ENCODE measurements at places on chromosomes 5 and 9. TPM values are rescaled to one million over a fixed set of nuclear protein-coding genes. Genes with fewer than 3 reads are reported as not detected.

Gene GLDC
- 101 TPM for total RNA-seq

Gene ISL1
- total RNA-seq, result 0.19 TPM

Gene TRIM14
- 19.4 TPM for total RNA-seq

Gene EXOSC3
- 77.4 TPM for total RNA-seq

GRCh38 chr5:73950441-73950873 is 324.5 kb downstream of the ARHGEF28 start:
- no peak for DNase-seq
- no peaks in the 10 kb centered on the region for H3K4me1 ChIP-seq
- H3K27ac ChIP-seq, result no peak overlapping the region
- H3K4me3 ChIP-seq, result no peak overlapping the region

DNA sequence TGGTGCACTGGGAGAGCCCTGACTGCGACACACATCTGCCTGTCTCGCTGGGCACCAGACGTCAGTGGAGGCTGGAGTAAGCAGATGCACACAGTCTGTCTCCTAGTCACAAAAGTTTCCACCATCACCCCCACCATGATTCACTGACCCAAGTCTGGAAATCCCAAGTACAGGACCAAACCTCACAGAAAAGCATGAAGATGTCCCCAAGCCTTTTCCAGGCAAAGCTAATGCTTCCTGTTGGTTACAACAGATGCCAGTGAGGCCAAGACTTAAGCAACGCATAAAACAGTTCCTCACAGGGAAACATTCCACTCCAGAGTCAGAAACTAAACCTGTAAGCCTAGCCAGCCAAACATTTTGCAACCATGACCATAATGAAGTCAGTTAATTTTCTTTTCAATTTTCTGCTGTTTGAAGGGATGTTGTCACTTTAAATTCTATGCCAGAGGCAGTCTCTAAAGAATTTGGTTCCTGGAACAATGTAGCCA is 259.3 kb upstream of the SLC30A5 start:
- no peaks in the 10 kb centered on the region for H3K27me3 ChIP-seq
- no peaks in the 10 kb centered on the region for H3K4me1 ChIP-seq
- H3K4me3 ChIP-seq, result no peak overlapping the region
- DNase-seq, result no peak
- no peak overlapping the region for H3K27ac ChIP-seq

GRCh38 chr5:34608859-34609648 is 47.1 kb upstream of the RAI14 start:
- no peak overlapping the region for H3K4me3 ChIP-seq
- no peak overlapping the region for H3K27ac ChIP-seq
- no peaks in the 10 kb centered on the region for H3K36me3 ChIP-seq

- no peaks in the 10 kb centered on the region for H3K27me3 ChIP-seq
- no peak overlapping the region for H3K27ac ChIP-seq
- H3K36me3 ChIP-seq, result no peaks in the 10 kb centered on the region
- H3K4me1 ChIP-seq, result no peaks in the 10 kb centered on the region
Observed at GRCh38 chr5:113598926-113599325, 85.4 kb downstream of the YTHDC2 start.

GRCh38 chr5:113221294-113222176 is 213.3 kb downstream of the TSSK1B start:
- no peak overlapping the region for H3K27ac ChIP-seq
- peaks cover 20% of the 10 kb centered on the region for H3K4me1 ChIP-seq
- no peaks in the 10 kb centered on the region for H3K36me3 ChIP-seq
- no peaks in the 10 kb centered on the region for H3K27me3 ChIP-seq

- H3K4me3 ChIP-seq, result no peak overlapping the region
- no peaks in the 10 kb centered on the region for H3K36me3 ChIP-seq
- no peak overlapping the region for H3K27ac ChIP-seq
Observed at GRCh38 chr9:22623236-22623635, 176.6 kb downstream of the DMRTA1 start.

DNA sequence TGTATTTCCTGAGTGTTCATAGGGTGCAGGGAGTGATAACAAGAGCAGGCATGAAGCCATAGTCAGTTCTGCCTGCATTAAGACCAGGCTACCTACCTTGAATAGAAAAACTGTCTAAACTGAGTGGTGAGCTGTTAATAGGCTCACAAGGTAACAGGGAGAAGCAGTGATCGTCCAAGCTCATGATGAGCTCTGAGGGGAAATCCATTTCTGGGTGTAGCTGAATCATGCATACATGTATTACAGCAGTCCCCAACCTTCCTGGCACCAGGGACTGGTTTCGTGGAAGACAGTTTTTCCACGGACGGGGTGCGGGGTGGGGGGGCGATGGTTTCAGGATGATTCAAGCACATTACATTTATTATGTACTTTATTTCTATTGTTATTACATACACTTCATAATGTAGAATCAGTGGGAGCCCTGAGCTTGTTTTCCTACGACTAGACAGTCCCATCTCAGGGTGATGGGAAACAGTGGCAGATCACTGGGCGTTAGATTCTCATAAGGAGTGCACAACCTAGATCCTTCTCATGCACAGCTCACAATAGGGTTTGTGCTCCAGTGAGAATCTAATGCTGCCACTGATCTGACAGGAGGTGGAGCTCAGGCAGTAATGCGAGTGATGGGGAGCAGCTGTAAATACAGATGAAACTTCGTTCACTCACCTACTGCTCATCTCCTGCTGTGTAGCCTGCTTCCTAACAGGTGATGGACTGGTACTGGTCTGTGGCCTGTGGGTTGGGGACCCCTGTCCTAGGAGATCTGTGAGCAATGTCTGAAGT is 100.0 kb upstream of the IL6ST start:
- H3K4me1 ChIP-seq, result no peaks in the 10 kb centered on the region
- H3K4me3 ChIP-seq, result no peak overlapping the region
- no peaks in the 10 kb centered on the region for H3K36me3 ChIP-seq
- DNase-seq, result no peak

DNA sequence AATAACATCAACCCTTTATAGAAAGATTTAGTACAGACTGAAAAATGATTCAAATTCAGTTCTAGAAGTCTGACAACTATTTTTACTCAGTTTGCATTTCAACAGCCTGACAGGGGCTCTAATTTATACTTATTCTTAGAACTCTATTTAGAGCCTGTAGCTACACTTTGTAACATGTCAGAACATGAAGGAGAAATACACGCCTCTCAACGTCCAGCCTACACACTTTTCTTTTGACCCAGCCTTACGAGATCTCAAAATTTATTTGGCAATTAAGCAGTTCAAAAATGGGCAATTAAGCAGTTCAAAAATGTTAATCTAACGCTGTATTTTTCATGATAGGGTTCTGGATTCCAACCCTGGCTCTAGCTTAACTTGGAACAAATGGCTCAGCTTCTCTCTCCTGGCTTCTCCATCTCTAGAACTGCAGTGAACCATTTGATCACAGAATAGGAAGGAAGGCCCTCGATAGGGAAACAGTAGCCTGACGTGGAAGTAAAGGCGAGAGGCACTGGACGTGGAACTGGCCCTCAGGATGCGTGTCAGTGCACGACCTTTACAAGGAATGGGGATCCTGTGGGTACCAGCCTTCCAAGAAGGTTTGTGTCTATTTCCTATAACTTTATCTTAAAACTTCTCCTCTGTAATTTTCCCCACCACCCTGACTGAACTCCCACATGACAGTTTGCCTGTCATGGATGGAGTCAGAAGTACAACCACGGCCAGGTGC is 66.4 kb downstream of the PRRT1B start:
- no peak overlapping the region for H3K27ac ChIP-seq
- H3K27me3 ChIP-seq, result no peaks in the 10 kb centered on the region
- H3K36me3 ChIP-seq, result no peaks in the 10 kb centered on the region

- no peak overlapping the region for H3K27ac ChIP-seq
- no peaks in the 10 kb centered on the region for H3K27me3 ChIP-seq
- DNase-seq, result no peak
- H3K4me3 ChIP-seq, result no peak overlapping the region
- no peaks in the 10 kb centered on the region for H3K4me1 ChIP-seq
Observed at GRCh38 chr5:98941131-98941883, 12.5 kb upstream of the CHD1 start.

- no peaks in the 10 kb centered on the region for H3K36me3 ChIP-seq
- H3K27me3 ChIP-seq, result no peaks in the 10 kb centered on the region
- DNase-seq, result no peak
- no peak overlapping the region for H3K4me3 ChIP-seq
- no peak overlapping the region for H3K27ac ChIP-seq
- 0 out of 2 replicates have a peak, but pooled peaks cover 3% of the 10 kb centered on the region for H3K4me1 ChIP-seq
Observed at GRCh38 chr9:85863875-85864274, 77.1 kb upstream of the NAA35 start.

All from H1 (cell line).